NCI-H446 treated with DMSO at 0.1 percent for 48 hours (cell line): ENCODE measurements at places on chromosomes 6 and 20.

DNA sequence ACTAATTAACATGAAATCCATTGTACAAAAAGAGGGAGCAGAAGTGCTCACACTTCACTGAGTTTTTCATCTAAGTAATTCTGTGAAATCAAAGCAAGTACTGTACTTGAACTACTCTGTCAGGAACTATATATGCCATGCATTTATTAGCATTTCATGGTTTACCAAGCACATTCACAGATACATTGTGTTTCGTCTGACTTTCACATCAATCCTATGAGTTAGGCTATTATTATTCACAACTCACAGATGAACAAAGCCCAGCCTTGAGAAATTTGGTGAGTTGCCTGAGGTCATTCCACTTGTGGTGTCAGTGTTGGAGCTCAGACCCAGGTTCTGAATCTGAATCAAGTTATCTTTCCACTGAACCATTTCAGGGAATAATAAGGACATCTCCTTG lies 33.7 kb upstream of the TENT5A start:
- no peak for DNase-seq

DNA sequence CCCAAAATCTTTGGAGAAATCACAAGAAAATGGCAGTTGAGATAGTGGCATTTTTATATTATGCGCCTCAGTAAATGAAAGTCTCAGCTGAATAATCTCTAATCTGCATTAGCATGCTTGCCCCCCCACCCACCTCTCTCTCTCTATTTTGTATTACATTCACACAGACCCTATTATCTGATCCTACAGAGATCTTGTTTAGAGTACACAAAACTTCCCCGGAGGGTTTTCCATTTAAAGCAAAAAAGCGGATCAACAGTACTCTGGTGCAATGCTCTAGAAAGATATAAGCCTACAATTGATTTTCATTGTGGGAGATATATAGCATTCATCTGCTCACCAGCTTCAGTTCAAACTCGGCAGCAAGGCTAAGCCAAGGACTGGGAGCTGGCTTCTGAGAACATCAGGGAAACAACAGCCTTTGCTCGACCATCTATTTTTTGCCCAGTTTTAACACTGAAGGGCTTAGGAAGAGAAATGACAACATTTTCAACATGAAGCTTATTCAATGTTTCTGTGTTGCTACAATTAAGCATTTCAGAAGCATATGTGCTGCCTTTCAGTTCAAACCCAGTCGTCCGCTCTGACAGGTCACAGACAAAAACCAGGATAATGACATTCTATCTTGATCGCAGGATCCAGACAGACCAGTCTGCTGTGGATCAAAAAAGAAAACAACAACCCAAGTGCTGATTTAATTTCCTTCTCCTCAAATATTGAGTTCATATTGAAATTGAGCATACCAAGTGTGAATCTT lies 137.6 kb upstream of the ATXN1 start:
- no peak for DNase-seq

- DNase-seq, result no peak
Measured at GRCh38 chr6:41186031-41186562, 14.9 kb downstream of the TREML2 start.

DNA sequence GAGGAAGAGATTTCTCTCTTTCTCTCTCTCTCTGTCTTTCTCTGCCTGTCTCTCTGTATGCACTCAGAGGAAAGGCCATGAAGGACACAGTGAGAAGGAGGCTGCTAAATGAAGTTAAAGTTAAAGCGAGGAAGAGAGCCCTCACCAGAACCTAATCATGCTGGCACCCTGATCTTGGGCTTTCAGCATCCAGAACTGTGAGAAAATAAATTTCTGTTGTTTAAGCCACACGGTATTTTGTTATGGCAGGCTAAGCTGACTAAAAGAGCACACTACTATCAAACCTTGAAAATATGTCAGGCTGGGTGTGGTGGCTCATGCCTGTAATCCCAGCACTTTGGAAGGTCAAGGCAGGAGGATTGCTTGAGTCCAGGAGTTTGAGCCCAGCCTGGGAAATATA lies 8.0 kb upstream of the TCF21 start:
- DNase-seq, result no peak

GRCh38 chr6:2197984-2198383 lies 47.4 kb downstream of the GMDS start:
- no peak for DNase-seq

GRCh38 chr6:72861935-72862432 lies 240.1 kb downstream of the KCNQ5 start:
- DNase-seq, result no peak

DNA sequence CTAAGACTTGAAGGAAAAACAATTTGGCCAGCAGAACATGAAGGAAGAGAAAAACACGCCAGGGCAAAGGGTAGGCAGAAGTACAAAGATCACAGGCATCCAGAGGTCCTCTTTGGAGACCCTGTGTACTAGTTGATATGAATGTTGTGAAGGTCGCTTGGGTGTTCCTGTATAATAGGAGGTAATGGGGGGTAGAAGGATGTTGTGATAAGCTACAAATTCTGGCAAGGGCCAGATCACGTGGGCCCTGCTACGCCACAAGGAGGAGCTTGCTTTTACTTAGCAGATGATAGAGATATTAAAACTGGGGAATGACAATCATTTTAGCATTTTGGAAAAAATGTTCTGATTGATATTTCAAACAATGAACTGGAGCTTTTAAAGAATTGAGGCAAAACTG lies 878 bp upstream of the HLA-DMA start:
- DNase-seq, result no peak

DNA sequence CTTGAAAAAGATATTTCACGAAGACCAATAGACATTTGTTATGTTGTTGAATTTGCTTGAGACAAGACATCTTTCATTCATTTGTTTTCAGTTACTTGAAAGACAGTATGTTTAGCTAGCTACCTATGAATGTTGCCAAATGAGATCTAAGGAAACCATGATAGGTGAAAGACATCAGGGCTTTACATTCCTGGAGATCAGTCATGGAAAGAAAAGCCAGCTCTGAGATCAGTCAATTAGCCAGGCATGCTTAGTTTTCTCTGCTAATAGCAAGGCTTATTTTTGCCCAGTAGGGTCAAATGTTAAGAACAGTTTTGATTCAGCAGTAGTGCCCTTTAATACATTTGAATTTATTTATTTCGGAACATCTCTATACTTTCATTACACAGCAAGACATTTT lies 116.5 kb upstream of the EDN1 start:
- no peak for DNase-seq

- DNase-seq, result no peak
Measured at GRCh38 chr6:160065200-160065599, 56.4 kb upstream of the SLC22A1 start.
